ENCODE measurements at places on chromosomes 1 and 21.
A peak's percentile ranks its signal among the peaks of the same experiment; 100 is the strongest.

GRCh38 chr21:33815143-33815707, 100.4 kb downstream of the ATP5PO start:
- no peak for DNase-seq

DNA sequence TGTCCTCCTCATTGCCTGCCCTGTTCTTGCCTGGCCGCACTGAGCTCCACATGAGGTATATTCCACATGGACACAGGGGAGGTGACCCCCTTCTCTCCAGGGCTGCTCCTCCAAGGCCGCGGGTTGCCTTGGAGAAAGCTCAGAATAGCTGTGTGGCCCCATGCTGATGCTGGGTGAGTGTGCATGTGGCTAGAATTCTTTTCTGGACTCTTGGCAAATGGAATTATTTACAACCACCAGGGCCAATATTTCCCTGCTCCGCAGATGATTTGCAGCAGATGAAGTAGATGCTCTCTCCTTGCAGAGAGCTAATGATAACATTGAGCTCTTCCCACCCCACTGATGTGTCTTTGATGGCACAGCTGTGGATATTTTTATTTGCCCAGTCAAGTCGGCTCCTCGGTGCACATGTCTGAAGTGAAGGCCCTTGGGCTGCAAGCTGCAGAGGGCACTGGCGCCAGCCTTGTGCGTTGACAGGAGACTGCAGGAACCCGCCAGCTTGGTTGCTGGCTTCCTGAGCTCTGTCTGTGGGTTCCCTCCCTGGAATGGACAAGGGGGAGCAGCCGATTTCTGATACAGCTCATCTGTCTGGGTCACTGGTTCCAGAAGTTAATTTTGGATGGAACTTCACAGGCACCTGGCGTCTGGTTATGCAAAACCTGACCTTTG, 404.7 kb upstream of the VAMP3 start:
- DNase-seq: peak; percentile 42

DNA sequence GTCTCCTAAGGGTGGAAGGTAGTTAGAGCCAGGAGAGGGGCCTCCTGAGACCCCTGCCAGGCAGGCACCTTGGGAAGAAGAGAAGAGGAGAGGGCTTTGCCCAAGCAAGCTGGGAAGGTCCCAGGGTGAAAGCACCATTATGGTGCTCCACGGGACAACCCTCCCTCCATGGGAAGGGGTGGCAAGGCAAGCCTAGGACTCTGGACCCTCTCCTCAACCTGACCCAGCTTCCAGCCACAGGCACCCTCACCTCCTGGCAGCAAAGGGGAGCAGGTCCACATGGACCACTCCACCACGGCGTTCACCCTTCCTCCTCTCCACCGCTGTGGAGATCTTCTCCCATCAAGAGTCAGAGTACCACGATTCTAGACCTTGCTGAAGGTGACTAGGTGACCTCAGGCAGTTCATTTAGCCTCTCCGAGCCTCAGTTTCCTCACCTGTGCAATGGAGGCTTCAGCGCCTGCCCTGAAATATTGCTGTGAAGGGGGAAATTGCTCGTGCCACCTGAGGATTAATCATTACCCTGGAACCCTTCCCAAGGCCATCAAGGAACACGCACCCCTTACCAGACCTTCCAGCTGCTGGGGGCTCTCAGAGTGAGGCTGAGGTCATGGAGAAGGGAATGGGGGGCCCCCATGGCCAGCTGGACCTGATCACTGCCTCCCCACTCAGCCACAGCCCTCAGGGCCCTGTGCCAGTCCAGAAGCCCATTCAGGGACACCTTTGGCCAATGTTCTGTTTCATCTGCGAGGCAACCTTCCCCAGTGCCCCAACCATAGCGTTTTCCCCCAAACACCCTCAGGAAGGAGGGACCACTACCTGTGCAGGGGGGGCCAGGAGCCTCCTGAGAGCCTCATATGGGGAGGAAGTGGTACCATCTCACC, 1.6 kb downstream of the RAP1GAP start:
- no peak for DNase-seq

- DNase-seq: no peak
Measured at GRCh38 chr1:29496701-29497100, 260.4 kb downstream of the PTPRU start.

DNA sequence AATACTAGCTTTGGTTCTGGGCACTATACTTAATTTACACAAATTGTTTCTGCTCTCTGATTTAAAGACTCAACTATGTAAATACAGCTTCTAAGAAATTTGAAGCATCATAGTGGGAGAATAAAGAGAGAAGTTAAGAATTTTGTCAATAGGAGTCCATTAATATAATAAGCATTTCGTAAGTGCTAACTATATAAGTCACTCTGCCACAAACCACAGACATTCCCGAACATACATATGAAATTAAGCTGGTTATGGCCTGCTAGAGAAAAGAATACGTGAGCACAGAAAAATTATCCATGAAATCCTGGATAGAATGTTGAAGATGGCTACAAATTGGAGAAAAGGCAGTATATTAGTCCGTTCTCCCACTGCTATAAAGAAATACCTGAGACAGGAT, 526.2 kb downstream of the MRPL39 start:
- no peak for DNase-seq

GRCh38 chr1:107659961-107660360, 305.0 kb downstream of the VAV3 start:
- DNase-seq: no peak

- DNase-seq: no peak
Measured at GRCh38 chr1:223733898-223734852, 21.8 kb downstream of the CAPN2 start.

DNA sequence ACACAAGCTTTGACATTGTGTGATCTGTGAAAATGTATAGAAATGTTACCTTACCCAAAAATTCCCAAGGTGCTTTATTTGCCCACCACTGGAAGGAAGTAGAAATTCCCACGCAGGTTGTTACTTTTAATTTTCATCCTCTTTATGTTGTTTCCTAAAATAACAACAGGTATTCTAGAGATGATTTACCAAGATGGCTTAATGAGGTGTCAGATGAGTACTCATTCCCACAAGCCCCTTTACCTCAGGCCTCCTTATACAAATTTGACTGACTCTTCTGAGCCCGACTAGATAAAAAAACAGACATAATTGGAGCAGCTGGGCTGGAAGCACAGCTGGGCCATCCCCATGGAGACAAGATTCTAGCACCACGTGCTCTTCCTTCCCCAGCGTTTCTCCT, 114.6 kb downstream of the LIPI start:
- no peak for DNase-seq

- no peak for DNase-seq
Measured at GRCh38 chr1:102879439-102879993, 228.8 kb downstream of the COL11A1 start.

DNA sequence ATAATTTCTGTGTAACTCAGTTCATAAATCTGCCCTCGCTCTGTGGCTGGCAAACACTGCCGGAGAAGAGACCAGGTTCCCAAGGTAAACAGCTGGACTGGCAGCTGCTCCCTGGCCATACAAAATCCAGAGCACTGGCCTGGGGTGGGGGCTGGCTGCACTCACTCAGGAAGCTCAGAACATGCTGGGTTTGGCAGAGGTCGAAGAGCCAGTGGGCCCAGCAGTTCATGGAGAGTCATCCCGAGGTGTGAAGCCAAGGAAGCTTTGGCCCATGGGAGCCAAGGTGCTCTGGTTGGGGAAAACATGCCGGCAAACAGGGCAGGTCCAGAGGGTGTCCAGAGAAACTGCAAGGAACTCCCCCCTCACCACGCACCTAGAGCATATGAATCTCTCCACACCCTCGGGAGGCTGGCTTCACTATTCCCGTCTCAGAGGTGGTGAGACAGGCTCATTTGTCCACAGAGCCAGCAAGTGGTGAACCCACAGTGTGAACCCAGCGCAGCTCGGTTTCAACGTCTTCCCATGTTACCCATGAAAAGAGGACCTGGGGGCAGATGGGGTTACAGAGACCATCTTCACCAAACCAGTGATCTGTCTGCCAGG, 102.4 kb downstream of the DMRTB1 start:
- DNase-seq: no peak

DNA sequence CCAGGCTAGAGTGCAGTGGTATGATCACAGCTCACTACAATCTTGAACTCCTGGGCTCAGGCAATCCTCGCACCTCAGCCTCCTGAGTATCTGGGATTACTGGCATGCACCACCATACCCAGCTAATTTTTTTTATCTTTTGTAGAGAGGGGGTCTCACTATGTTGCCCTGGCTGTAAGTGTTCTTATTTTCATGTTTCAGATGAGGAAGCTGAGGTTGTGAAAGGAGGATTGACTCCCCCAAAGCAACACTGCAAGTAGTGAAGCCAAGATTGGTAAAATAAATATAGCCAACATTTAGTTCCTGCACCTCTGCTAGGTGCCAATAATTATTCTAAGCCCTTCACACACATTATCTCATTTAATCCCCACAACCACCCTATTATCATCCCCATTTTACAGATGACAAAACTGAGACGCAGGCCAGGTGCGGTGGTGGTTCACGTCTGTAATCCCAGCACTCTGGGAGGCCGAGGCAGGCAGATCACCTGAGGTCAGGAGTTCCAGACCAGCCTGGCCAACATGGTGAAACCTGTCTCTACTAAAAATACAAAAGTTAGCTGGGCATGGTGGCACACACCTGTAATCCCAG, 2.1 kb downstream of the PMVK start:
- no peak for DNase-seq

DNA sequence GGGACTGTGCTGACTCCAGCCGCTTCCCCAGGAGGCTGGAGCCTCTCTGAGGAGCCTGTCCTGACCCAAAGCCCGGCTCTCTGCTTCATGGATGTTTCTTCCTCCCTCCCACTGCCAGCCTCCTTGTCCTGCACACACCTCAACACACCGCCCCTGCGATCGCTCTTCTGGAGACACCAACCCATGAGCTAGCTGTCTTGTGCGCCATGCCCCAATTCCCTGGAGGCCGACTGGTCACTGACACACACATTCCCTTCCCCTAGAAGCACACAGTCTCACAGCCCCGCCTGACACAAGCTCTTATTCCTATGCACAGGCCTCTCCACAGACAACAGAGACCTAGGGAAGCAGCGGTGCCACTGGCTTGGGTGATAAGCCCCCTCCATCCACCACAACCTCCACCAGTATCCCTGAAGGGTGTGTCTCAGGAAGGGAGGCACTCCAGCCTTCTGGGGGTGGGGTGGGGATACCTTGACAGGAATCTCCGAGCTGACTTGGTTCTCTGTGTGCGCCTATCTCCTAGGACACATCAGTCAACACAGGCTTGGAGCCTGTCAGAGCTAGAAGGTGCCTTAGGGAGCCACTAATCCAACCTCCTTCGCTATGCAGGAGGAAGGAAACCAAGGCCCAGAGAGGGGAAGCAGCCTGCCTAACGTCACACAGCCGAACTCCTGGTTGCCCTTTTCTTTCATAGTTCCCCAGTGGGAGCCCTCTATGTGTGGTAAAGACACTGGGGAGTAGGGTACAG, 31.1 kb downstream of the AHDC1 start:
- no peak for DNase-seq

- no peak for DNase-seq
Measured at GRCh38 chr1:55580845-55581332, 365.7 kb upstream of the USP24 start.

- no peak for DNase-seq
Measured at GRCh38 chr1:1287288-1288110, 7.3 kb downstream of the SCNN1D start.

DNA sequence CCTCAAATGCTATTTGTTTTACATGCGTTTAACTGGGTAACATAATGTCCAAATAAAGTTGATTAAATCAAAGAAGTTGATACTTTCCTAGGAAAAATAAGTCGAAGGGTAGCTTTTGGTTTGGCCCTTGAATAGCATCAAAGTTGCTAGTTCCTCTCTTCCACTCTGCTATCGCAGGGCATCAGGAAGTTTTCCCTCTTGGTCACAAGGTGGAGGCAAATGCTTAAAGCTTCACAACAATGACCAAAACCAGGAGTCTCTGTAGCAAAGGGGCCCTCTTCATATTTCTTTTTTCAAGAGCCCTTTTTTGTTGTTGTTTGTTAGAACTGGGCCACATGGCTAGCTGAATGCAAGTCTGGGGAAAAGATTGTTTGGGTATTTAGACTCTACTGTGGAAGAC, 668.4 kb downstream of the KCNT2 start:
- no peak for DNase-seq

DNA sequence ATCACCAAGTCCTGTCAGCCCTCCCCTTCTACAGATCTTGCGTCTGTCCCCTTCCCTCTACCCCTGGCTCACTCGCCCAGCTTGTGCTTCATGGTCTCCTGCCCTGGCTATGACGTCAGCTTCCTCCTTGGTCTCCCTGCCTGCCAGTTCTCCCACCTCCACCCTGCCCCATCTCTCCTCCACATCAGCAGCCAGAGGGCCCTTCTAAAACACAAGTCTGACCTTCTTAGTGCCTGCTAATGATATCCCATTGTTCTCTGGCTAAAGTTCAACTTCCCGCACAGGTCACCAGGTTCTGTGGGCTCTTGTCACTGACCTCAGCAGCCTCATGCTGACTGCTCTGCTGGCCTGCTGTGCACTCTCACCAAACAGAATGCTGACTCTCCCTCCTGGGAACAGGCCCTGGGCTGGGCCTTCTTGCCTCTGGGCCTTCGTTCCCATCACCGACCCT, 24.7 kb upstream of the MYCL start:
- DNase-seq: no peak

- no peak for DNase-seq
Measured at GRCh38 chr1:43445606-43446387, 7.9 kb downstream of the HYI start.

DNA sequence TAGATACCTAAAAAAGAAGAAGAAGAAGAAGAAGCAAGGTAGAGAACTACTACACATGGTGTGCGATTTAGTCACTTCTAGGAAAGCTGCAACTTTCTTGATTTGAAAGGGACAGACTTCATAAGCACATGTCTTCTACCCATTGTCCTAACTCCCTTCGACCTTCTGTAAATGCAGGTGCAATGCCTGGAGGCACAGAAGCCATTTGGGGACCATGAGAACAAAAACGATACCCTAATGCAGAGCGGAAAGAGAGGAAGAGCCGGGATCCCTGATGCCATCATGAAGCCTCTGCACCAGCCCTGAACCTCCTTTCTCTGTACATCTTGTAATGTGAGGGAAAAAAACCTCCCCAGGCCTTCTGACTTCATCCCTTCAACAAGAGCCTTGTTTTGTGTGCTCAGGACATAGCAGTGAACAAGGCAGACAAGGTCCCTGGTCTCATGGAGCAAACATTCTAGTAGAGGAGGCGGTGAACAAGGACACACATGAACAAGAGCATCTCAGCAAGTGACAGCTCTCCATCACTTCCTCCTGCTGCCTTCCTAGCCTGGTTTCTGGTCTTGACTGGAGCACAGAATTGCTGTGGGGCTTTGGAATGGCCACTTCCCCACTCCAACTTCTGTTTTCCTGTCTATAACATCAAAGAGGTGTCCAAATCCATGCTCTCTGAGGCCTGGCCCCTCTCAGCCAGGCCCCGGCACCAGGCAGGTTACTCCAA, 5.5 kb upstream of the LAPTM5 start:
- DNase-seq: no peak

GRCh38 chr1:244199902-244200301, 148.8 kb downstream of the ZBTB18 start:
- DNase-seq: no peak
